ENCODE measurements at places on chromosomes 3 and 15. TPM values are rescaled to one million over a fixed set of nuclear protein-coding genes. Genes with fewer than 3 reads are reported as not detected.
A peak's percentile ranks its signal among the peaks of the same experiment; 100 is the strongest.

Gene RSRC1
- 24.7 TPM for total RNA-seq

Gene ZNF662
- 1.4 TPM for total RNA-seq

DNA sequence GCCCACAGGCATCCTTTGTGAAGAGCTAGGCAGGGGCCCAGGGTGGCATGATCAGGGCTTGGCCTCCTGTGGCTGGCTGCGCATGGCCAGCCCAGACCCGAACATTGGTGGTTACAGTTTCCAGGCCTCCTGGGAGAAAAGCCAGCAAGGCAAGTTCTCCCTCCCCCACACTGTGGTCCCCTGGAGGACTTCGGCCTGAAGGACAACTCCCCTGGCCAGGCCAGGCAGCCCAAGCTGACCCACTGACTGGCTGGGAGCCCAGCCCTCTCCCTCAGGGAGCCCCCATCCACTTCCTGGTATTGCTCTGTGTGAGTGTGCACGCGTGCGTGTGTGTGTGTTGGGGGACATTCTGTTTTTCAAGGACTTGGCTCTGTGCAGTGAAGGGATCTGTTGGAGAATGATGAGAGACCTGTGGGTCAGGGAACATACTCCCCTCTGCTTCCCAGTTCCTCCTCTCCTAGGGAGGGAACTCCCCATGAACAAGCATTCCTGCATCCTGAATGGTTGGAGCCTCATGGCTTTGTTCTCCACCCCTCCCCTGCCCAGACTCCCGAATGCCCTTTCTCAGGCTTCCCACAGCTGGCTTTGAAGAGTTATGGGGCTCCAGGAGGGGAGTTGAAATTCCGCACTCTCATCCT, 29.5 kb downstream of the CORO2B start:
- peaks cover 5% of the 10 kb centered on the region for H3K27me3 ChIP-seq
- peaks cover 49% of the 10 kb centered on the region for H3K4me1 ChIP-seq
- DNase-seq: no peak

GRCh38 chr3:107368654-107369398, 8.4 kb upstream of the CCDC54 start:
- no peak for DNase-seq
- peaks cover 49% of the 10 kb centered on the region for H3K4me1 ChIP-seq
- no peak overlapping the region for H3K4me3 ChIP-seq
- H3K36me3 ChIP-seq: peaks cover 5% of the 10 kb centered on the region

DNA sequence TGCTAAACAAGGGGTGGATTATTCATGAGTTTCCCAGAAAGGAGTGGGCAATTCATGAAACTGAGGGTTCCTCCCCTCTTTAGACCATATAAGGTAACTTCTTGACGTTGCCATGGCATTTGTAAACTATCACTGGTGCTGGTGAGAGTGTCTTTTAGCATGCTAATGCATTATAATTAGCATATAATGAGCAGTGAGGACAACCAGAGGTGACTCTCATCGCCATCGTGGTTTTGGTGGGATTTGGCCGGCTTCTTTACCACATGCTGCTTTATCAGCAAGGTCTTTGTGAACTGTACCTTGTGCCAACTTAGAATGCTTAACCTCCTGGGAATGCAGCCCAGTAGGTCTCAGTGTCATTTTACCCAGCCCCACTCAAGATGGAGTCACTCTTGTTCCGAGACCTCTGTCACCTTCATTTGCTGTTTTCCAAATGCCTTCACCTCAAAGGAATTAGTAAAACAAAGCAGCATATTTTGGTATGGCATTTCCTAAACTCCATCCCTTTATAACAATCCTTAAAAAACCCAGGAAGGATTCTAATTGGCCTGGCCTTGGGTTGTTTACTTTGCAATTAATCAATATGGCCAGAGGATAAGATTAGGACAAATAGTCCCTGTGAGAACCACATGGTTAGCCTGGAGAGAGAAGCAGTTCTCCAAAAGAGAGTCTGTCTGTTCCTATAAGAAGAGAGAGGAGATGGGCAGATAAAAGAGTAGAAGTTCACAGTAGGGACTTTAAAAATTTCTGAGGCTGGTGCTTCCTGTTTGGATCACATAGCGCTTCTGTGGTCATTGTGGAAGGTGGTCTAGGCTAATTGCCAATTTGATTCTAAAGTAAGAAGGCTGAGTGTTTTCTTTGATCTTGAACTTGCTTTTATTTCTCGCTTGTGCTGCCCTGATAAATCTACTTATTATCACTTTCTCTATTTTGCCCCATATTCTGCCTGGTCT, 155.2 kb upstream of the EOMES start:
- no peak overlapping the region for H3K4me3 ChIP-seq
- H3K27ac ChIP-seq: no peak overlapping the region
- peaks cover 16% of the 10 kb centered on the region for H3K4me1 ChIP-seq
- no peaks in the 10 kb centered on the region for H3K36me3 ChIP-seq
- H3K27me3 ChIP-seq: no peaks in the 10 kb centered on the region

DNA sequence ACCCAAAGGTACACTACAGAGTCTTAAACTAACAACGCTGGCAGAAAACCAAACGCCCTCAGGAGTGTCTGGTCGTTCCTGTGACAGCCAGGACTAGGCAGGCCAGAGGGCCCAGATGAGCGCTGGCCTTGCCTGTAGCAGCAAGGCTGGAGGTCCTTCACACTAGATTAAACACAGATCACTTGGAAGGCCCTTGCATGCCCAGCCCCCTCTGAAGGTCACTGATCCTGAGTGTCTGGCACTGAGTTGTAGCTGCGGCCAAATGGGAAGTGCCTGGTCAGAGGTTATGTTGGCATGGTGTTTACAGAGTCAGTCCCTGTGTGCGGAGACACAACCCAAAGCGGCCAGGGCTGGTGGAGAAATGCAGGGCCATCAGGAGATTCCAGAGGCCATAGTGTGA, 58.9 kb downstream of the ZNF621 start:
- no peak overlapping the region for H3K27ac ChIP-seq
- no peak overlapping the region for H3K4me3 ChIP-seq
- H3K4me1 ChIP-seq: peaks cover 6% of the 10 kb centered on the region
- peaks cover 13% of the 10 kb centered on the region for H3K27me3 ChIP-seq

DNA sequence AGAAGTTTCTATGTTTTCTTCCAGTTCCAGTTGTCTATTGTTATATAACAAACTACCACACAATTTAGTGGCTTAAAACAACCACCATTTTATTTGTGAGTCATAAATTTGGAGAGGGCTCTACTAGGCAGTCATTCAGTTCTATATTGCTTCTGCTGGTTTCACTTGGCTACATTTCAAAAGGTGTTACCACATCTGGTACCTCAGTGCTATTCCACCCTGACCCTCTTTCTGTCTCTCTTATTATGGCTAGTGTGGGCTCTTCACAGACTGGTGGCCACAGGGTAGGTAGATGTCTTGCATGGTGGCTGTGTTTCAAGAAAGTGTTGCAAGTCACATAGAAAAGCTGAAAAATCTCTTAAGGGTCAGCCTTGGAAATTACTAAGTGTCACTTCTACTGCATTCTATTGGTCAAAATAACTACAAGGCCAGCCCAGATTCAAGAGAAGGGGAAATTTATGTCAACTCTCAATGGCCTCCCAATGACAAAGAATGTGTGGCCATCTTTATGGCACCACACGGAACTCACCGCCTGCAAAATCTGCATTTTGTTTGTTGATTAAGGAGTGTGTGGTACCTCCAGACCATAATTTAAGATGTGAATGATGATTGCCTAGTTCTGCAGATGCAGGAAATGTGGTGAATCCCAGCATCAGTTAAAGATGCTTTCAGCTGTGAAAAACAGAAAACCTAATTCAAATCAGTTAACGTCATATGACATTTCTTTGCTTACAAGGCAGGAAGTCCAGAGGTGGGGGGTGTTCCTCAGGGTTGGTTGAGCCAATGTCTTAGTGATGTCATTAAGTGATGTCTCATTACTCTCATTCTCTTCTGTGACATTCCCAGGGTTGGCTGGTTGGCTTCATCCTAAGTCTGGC, 105.8 kb upstream of the RASGRP1 start:
- H3K4me3 ChIP-seq: no peak overlapping the region
- no peak overlapping the region for H3K27ac ChIP-seq
- H3K4me1 ChIP-seq: peaks cover 11% of the 10 kb centered on the region
- no peaks in the 10 kb centered on the region for H3K27me3 ChIP-seq

DNA sequence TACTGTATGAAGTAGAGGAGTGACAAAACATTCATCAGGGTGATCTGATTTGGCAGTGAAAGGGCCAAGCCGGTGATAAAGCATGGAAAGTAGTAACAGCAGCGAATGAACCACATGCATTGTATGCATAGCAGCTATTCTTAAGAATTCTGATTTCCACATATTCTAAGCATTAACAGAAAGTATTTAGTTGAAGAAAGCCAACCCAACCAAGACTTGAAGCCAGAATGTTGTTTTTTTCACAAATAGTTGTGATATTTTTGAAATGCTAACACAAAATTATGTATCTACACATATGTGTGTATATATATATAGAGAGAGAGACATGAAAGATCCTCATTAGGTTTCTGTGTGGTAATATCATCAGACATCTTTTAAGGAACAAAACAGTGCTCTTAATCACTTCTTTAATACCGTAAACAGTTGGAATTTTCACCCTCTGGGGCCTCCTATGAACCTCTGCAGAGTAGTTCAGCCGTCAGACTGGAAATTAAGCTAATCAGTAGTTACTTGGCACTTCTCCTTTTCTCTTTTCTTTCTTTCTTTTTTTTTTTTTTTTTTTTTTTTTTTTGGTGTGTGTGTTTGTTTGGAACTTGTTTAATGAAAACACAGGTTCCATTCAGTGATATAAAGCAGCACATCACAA, 139.6 kb downstream of the CMSS1 start:
- no peak overlapping the region for H3K4me3 ChIP-seq
- no peak for DNase-seq
- H3K4me1 ChIP-seq: peaks cover 13% of the 10 kb centered on the region

DNA sequence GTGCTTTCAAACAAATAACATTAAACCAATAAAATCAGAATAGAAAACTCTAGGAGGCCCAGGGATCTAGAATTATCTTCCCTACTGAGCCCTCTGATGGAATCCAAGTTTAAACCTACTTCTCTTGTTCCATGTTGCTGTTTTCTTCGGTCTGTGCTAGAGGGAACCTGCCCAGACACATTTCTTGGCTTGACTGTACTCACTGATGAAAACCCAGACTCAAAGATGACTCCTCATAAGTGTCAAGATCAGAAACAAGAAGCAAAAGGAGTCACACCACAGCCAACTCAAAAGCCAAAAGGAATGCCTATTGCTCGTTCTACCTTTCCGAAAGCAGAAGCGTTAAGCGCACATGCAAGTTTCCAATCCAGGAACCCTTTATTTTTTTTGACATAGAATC, 31.6 kb downstream of the SCAP start:
- DNase-seq: no peak
- H3K27ac ChIP-seq: no peak overlapping the region
- H3K4me3 ChIP-seq: no peak overlapping the region
- peaks cover 4% of the 10 kb centered on the region for H3K36me3 ChIP-seq

DNA sequence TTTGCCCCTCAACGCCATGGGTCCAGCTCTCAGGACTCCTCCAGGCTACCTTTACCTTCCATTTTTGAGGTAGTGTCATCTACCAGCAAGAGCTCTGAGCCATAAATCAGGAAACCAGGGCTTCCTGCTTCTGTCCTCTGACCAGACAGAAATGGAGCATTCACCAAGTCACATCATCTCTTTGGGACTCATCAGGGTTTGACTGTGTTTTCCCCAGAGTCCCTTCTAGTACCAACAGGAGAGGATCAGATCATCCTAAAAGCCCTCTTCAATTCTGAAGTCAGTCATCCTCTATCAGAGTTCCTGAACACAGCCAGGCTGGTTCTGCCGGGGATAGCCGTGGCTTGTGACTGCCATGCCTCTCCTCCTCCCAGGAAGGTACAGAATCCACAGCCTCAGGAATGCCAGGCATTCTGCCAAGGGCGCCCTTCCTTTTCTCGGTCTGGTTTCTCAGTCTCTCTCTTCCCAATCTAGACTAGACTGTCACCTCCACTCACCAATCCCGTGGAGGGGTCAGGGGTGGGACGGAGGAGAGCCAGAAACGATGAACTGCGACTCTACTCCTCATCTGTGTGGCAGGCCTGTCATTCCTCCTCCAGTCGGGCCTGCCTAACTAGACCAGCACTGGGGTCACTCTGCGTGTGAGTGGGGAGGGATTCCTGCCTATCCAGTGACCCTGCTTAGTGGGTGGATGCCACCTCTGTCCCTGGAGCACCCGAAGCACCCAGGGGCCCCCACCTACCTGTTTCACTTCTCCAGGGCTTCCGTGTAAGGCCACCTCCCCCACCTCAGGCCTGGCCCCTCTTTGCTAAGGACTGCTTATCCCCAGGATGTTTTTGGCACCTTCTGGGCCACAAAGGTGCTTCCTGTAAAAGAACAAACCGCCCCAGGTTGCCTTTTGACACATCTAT, 30.9 kb downstream of the CCNL1 start:
- H3K4me3 ChIP-seq: no peak overlapping the region
- no peaks in the 10 kb centered on the region for H3K36me3 ChIP-seq
- H3K27ac ChIP-seq: peak overlapping the region; percentile 31
- H3K4me1 ChIP-seq: peaks cover 40% of the 10 kb centered on the region

- H3K36me3 ChIP-seq: no peaks in the 10 kb centered on the region
- peak overlapping the region; percentile 70 for H3K27ac ChIP-seq
- DNase-seq: peak; percentile 69
- peaks cover 12% of the 10 kb centered on the region for H3K4me1 ChIP-seq
Measured at GRCh38 chr15:74365598-74366445, 1.6 kb downstream of the CYP11A1 start.

DNA sequence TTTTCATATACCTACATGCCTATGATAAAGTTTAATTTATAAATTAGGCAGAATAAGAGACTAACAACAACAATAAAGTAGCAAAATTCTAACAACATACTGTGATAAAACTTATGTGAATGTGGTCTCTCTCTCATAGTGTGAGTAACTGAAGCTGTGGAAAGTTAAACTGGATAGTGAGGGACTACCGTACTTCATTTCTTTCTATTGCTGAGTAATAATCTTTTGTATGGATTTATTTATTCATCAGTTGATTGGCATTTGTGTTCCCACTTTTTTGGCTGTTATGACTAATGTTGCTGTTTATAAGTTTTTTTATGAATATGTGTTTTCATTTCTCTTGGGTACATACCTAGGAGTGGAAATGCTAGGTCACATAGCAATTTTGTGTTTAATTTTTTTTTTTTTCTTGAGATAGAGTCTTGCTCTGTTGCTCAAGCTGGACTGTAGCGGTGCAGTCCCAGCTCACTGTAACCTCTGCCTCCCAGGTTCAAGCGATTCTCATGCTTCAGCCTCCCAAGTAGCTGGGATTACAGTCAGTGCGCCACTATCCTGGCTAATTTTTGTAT, 41.0 kb downstream of the RNF111 start:
- no peaks in the 10 kb centered on the region for H3K4me1 ChIP-seq
- no peak for DNase-seq
- H3K4me3 ChIP-seq: no peak overlapping the region

Gene IGSF11
- 0.18 TPM for total RNA-seq

Gene ANKUB1
- not detected for total RNA-seq

Gene CDCP1
- total RNA-seq: 0.26 TPM

Data from endothelial cell (in vitro differentiated cells).